NB4 (cell line): ENCODE measurements at places on chromosomes 2 and 18.
A peak's percentile ranks its signal among the peaks of the same experiment; 100 is the strongest.

GRCh38 chr2:128716299-128716721, 397.6 kb upstream of the HS6ST1 start:
- DNase-seq, result peak; percentile 77

GRCh38 chr2:42924418-42924886, 132.1 kb upstream of the HAAO start:
- DNase-seq, result no peak

DNA sequence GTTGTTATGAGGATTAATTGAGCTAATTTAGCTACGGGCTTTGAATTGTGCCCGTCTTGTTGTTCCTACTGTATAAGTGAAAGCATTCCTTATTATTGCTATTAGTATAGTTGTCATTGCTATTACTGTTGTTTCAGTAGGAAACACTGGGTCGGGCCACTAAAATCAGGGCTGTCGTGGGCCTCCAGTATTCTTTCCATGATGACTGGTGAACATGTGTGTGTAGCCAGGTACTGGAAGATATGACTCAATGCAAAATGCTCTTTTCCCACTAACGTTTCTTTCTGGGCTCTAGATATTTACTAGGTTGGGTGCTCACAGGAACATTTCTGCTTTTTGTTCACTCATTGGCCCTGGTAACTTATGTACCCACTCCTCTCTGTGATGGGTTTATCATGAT, 4.9 kb downstream of the TTL start:
- DNase-seq, result no peak

DNA sequence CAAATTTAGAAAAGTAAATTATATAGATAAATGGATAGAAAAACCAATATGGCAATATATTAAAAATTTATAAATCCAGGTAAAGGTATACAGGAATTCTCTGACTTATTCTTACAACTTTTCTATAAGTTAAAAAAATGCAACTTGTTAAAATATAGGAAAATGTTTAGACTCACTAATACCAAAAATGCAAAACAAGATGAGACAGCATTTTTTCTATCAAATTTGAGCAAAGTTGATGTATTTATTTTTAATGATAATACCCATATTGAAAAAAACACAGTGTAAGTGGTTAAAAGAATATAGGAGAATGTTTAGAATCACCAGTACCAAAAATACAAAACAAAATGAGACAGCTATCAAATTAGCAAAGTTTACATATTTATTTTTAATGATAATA, 35.7 kb downstream of the OSGEPL1 start:
- no peak for DNase-seq

GRCh38 chr2:11773747-11774525, 27.5 kb downstream of the LPIN1 start:
- no peak for DNase-seq

DNA sequence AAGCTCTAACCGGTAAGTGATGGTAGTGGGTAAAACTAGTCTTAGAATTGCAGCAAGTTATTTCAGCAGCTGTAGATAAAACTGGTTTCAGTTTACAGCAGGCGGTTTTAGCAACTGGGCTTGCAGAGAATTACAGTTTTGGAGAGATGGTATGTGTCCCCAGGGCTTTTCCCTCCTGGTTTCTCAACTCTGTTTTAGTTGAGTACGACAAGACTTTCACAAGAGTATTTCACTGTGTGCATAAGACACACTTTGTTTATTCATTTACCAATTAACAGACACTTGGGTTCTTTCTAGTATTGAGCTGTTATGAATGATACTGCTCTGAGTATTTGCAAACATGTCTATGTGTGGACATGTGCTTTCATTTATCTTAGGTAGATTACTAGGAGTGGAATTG, 65.6 kb upstream of the RFX8 start:
- peak; percentile 96 for DNase-seq

- no peak for DNase-seq
Observed at GRCh38 chr2:215685238-215685990, 249.5 kb upstream of the FN1 start.

GRCh38 chr2:193627187-193627926, 1432.6 kb upstream of the TMEFF2 start:
- DNase-seq, result no peak

GRCh38 chr2:197297772-197298318, 12.7 kb downstream of the ANKRD44 start:
- DNase-seq, result no peak

DNA sequence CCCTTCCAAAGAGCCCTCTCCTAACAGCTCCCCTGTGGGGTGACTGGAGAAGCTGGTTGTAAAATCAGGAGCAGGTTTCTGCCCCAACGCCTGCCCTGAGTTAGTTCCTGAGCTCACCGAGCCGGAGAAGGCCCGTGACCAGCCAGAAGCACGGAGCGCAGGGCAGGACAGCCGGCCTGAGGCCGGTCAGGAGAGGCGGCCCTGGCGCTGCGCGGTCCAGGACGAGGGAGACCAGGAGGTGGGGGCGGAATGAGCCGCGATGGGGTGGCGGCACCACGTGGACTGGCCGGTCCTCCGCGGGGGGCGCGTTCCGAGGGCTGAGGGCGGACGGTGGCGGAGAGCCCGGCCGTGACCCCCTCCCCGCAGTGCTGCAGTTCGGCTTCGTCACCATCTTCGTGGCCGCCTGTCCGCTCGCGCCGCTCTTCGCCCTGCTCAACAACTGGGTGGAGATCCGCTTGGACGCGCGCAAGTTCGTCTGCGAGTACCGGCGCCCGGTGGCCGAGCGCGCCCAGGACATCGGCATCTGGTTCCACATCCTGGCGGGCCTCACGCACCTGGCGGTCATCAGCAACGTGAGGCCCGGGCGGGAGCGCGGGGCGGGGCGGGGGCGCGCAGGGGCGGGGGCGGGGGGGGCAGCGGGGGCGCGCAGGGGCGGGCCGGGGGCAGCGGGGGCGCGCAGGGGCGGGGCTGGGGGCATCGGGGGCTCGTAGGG, 29.0 kb downstream of the ANO7 start:
- peak; percentile 52 for DNase-seq

GRCh38 chr18:54263904-54264336, 5.4 kb upstream of the POLI start:
- no peak for DNase-seq

DNA sequence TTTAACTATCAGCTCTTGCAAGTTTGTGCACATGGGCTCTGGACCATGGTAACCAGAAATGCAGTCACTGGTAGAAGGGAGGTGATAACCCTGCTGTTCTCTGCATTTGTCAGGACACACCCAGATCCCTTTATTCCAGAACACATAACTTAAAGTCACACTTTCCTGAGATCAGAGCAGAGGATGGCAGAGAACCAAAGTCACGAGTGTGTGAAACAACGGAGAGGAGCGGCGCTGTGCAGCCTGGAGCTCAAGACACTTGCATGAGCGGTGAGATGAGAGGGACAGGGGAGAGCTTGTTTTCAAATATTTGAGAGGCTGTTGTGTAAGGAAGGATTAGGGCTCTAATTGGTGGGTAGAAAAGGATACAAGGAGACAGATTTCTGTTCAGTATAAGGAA, 43.3 kb upstream of the AAK1 start:
- no peak for DNase-seq

GRCh38 chr2:181203916-181204315, 223.5 kb downstream of the UBE2E3 start:
- no peak for DNase-seq

DNA sequence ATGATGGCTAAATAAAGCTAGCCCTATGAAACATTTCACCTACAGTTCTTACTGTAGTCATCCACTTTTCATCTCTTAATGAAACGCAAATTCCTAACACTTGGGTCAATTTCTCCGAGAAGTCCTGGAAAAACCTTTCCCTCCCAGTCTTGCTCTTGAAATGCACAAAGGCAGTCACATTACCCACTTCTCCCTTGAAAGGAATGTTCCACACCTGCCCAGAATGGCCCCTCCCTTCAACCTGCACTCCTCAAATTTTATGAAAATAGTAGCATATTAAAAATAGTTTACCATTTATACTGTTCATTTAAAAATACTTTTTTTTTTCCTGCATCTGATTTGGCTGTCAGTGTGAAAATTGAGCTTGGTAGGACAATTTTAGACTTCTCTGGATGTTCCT, 64.7 kb upstream of the ACAA2 start:
- no peak for DNase-seq

DNA sequence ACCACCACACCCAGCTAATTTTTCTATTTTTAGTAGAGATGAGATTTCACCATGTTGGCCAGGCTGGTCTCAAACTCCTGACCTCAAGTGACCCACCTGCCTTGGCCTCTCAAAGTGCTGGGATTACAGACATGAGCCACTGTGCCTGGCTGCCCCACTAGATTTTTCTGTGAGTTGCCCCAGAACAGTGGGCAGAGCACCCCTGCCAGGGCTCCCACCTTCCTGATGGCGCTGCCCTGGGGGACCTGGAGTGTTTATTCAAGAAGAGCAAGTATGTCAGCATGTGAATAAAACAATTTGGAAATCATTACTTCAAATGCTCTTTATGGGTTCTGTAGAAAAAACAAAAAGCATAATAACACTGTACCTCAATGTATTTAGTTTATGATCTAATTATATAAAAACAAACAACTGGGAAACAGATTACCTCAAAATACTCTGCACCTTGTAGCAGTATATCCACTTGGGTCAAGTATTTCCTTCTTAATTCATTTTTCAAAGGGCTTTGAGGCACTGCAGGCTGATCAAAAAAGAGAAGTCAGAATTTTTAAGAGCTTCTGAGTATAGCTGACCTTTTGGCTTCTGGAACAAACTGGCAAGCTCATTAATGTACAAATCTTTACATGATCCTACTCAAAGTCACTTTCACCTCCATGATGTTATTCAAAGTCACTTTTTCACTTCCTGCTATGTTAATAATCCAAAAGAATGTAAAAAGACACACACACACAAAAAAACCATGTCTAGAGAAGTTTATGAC, 8.9 kb downstream of the HJURP start:
- no peak for DNase-seq

DNA sequence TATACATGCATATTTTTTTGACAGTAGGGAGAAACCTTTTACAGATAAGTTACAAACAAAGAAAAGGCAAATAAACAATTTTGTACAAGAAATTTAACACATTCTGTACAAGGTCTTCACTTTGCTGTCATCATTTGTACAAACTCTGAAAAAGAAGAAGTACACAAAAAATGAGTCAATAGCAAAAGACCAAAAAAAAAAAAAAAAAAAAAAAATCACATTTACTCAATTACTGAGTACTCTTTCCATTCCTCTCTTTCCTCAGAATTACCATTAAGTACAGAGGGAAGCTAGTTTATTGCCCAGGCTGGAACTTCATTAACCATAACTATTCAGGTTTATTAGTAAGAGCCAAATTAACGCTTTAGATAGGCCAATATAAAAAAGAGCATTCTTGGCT, 5.6 kb upstream of the STPG4 start:
- no peak for DNase-seq

- peak; percentile 41 for DNase-seq
Observed at GRCh38 chr2:195863564-195863963, 205.1 kb downstream of the DNAH7 start.

DNA sequence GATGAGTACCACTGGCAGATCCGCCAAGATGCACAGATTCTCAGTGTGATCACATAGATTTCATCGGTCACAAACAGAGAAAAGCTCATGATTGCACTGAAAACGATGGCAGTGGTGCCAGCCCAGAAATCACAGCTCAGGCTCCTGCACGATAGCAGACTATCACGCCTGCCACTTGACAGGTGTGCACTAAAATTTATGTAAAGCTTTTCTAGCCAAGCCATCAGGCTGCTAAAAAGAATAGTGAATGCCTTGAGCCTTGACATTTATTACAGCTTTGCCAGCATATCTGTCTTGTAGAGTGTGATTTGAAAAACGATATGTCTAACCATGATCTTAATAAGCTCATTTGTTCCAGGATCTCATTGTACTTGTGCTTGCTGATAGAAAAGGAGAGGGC, 409.5 kb upstream of the CWC22 start:
- DNase-seq, result no peak

- DNase-seq, result no peak
Observed at GRCh38 chr2:55838653-55839052, 84.9 kb downstream of the EFEMP1 start.

DNA sequence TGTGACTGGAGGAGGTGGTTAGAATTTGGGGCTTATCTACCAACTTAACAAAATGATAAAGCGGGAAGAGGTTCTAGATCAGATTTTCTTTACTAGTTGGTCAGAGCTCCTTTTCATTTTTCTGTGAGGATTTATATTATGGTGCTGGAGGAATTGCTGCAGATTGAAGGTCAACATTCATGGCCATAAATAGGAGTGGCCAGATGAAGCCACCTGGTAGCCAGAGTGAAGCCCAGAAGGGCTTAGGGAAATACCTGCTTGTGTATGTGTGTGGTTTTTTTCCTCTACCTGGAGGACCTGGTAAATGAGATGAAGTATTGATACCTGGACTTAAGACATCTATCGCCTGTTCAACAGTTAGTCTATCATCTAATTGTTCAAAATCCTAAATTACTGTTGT, 122.9 kb upstream of the MSTN start:
- DNase-seq, result no peak

DNA sequence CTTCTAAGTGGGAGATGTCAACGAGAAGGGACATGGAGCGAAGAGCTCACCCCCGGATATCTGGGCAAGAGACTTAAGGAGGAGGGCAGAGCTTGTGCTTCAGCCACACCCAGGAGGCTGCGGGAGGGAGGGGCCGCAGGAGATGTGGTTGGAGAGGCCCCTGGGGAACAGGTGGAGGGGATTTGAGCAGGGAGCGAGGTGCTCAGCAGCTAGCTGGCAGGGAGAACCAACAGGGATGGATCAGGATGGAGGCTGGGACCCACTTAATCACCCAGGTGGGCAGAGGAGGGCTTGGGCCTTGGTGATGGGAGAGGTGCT, 78.3 kb downstream of the MBP start:
- peak; percentile 86 for DNase-seq

- DNase-seq, result no peak
Observed at GRCh38 chr18:21457179-21457535, 143.3 kb downstream of the ESCO1 start.

DNA sequence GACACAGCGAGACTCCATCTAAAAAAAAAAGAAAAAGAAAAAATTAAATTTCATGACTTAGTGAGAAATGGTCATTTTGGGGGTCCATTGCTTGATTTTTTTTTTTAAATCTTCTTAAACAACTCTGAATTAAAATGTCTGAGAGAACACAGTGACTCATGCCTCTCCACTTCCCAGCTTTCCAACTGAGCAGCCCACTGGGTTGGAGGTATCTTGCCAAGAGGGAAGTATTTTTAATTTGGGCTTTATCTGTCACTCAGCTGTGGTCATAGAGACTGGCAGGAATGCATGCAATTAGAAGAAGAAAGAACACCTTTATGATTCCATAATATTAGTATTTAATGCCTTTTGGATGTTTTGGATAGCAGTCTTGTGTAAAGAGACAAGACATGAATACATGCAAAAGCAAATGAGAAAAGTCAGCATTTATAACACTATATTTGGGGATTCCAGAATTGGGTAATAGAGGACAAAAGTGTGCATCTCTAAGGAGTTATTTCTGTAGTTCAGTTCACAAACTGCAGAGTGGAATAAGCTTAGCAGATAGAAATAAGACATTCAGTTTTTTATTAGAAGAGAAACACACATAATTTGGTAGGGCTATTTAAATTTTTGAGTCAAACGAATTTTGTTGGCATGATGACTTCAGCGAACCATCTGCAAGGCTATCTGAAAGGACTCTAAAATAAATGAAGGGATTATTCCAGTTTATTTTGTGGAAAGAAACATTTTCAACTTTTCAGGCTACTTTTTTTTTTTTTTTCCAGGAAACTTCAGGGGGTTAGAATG, 254.8 kb downstream of the TGIF1 start:
- DNase-seq, result no peak

- DNase-seq, result no peak
Observed at GRCh38 chr18:57814555-57814954, 11.4 kb upstream of the ATP8B1 start.

- no peak for DNase-seq
Observed at GRCh38 chr2:4221434-4221833, 518.1 kb downstream of the DCDC2C start.
